ENCODE measurements at places on chromosomes 3 and 15.
A peak's percentile ranks its signal among the peaks of the same experiment; 100 is the strongest.

- no peak for DNase-seq
Observed at GRCh38 chr3:154384479-154384878, 45.5 kb downstream of the GPR149 start.

GRCh38 chr3:105518806-105519418, 152.2 kb downstream of the ALCAM start:
- peak; percentile 15 for DNase-seq

DNA sequence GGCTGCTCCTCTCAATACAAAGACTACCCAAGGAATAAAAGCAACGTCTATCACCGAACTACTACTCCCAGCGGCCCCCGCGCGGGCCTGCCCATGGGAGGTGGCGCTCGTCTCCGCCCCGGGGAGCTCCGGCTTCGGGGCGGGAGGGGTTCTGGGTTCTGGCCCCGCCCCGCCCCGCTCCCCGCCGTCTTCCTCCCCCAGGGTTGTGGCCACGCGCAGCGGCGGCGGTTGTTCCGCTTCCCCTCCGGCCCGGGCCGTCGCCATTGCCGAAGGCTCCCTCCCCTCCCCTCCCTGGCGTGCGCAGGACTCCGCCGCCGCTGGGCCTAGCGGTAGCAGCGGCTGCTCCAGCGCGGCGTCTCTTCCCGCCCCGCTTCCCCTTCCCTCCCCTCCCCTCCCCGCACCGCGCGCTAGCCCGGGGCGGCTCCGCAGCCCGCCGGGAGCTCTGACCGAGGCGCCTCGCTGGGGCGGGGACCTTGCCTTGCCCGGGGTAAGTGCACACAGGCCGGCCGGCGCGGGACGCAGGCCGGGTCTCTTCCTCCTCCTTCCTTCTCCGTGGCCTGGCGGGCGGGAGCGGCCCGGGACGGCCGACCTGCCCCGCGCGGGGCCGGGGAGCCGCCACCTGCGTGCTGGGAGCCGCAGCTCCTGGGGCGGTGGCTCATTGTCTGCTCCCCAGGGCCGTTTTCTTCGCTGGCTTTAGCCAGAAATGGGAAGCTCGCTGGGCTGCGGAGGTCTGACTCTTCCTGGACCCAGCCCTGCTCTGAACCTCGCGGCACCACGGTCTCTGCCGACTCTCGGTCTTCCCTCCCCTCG, at the start of gene PAK2:
Gene PAK2 (plus strand): TSS at position 187 of the 810 bp plus-strand sequence. CDS start 42,790 bp downstream, outside the sequence.
- DNase-seq, result peak; percentile 84

- no peak for DNase-seq
Observed at GRCh38 chr15:49621887-49622286, 1.0 kb downstream of the DTWD1 start.

GRCh38 chr3:69212411-69213160, 90.2 kb upstream of the LMOD3 start:
- no peak for DNase-seq

GRCh38 chr15:40161693-40162391, 973 bp downstream of the BUB1B start:
- DNase-seq, result no peak

DNA sequence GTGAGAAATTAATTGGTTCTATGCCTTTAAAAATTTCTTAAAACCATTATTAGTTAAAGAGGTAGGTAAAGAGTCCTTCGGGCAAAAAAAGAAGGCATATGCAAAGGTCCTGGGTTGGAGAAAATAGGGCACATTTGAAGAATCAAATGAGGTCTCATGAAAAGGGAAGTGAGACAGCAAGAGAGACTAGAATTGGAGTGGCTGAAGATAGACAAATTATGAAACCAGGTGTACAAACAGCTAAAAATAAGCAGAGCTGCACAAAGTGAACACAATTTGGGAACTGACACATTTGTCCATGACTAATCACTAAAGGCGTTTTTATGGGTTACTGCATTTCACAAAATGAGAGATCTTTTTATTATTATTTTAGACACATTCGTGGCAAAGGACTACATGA, 581.2 kb downstream of the PYDC2 start:
- DNase-seq, result no peak

DNA sequence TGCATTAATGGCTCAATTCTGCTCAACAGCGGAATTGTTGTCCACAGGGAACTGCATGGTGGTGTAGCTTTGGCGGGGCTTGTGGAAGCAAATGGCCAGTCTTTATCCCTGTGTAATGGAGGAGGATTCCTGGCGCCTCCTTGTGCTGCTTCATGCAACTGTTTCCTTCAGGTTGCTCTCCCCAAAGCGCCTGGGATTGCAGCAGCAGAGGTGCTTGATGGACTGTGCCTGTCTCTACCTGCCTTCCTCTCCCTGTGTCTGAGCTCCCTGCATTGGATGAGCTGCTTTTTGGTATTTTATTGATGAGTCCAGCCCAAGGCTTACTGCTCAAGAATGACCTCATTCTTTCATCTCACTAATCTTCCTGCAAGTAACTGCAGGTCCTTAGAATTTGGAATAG, 72.9 kb upstream of the NDN start:
- no peak for DNase-seq
